ENCODE measurements at places on chromosomes 13 and 19.

- no peak for DNase-seq
These were observed 14.9 kb downstream of the ZNF283 start for GRCh38 chr19:43842007-43842406.

GRCh38 chr13:33285420-33286124 lies at the start of gene STARD13:
STARD13 (minus strand) TSS chr13:33285755; CDS start chr13:33285638, 117 bp downstream.
- peak; percentile 95 for DNase-seq

DNA sequence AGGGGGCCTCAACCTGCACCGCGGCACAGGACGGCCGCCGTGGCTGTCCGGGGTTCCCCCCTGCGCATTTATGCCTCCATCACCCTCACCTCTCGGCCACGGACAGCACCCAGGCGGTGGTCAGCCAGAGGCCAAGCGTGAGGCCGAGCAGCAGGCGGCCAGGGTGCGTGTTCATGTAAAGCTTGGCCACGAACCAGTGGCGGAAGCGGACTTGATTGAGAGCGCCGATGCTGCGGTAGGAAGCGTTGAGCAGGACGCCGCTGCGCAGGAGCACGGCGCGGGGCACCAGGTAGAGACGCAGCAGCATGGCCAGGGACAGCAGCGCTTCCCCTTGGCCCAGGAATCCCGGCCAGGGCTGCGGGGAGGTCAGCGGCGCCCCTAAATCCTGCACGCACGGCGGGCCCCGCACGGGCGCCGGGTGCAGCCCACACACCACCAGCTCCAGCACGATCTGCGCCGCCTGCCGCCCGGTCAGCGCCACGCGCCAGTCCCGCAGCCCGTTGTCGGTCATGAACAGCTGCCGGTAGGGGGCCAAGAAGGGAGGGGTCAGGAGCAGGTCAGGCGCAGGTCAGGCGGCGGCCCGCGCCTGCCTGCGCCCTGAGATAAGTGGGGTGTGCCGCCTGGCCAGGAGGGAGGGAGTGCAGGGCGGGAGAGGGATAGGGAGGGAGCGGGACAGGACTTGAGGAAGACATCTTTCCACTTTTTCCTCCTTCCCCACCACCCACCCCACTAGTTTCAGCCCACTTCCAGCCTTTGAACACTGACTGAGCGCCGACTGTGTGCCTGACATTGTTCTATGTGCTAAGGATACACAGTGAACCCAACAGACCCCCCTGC lies 6.5 kb downstream of the KCNN4 start:
- DNase-seq: no peak

- DNase-seq: no peak
These were observed 10.2 kb upstream of the IGLON5 start for GRCh38 chr19:51301266-51301665.

DNA sequence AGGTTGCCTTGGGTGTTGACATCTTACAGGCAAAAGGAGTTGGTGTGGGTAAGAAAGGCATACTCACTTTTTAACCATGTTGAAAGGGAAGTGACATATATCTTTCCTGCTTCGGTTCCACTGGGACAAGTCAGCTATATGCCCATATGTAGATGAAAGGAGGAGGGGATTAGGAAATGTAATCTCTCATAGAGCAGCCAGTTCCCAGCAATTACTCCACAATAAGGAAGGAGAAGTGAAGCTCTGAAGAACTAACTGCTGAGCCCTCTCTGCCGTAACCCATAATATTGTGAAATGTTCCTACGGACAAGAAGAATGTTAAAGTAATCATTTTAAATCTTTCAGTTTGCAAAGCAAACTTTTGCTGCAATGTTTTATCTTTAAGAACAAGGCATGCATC lies 82.2 kb downstream of the EDNRB start:
- no peak for DNase-seq

- DNase-seq: no peak
These were observed 59.2 kb downstream of the SIPA1L3 start for GRCh38 chr19:37966211-37966661.

DNA sequence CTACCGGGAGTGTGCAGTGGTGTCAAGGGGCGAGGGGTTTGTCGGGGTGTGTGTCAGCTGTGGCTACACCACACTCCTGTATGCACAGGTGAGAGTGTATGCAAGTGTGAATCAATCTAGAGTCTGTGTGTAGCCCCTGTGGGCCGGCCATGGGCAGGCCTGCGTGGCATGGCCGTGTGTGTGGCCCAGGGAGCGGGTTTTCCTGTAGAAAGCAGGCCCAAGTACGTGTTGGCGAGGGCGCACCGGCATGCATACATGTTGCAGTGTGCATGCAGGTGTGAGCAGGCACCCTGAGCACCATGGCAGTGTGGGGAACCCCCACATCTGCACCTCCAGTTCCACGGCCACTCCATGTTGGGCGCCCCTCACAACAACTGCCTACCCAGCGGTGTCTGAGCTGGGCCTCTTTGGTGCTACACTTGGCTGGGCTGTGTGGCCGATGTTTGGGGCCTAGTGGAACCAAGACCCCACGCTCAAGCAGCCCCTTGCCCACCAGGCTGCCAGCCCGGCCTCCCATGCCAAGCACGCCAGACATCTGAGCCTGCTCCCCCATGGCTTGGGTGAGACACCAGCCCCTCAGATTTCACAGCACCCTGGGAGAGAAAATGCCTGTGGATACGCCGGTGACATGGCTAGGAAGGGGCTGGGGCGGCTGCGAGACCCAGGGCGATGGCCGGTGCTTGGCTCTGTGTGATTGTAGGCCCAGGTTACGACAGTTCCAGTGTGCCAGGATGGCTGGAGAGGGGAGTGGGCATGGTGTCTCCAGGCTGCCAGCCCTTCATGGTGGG lies 2.1 kb downstream of the NFIX start:
- DNase-seq: no peak

DNA sequence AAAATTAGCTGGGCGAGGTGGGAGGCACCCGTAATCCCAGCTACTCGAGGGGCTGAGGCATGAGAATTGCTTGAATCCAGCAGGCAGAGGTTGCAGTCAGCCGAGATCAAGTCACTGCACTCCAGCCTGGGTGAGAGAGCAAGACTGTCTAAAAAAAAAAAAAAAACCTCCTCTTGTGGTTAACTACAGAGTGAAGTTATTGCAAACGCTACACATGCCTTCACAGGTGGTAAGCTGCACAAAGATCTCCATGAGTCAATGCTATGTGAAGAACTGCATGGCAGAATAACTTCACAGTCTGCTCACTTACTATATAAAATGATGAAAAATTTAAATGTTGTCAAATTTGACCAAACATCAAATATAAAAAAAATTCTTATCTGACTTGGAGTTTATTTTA lies 436.8 kb downstream of the FGF14 start:
- no peak for DNase-seq

GRCh38 chr19:6988257-6988656 lies 33.0 kb downstream of the MBD3L2B start:
- DNase-seq: no peak

- no peak for DNase-seq
These were observed 39.9 kb downstream of the MTMR6 start for GRCh38 chr13:25247360-25247759.

DNA sequence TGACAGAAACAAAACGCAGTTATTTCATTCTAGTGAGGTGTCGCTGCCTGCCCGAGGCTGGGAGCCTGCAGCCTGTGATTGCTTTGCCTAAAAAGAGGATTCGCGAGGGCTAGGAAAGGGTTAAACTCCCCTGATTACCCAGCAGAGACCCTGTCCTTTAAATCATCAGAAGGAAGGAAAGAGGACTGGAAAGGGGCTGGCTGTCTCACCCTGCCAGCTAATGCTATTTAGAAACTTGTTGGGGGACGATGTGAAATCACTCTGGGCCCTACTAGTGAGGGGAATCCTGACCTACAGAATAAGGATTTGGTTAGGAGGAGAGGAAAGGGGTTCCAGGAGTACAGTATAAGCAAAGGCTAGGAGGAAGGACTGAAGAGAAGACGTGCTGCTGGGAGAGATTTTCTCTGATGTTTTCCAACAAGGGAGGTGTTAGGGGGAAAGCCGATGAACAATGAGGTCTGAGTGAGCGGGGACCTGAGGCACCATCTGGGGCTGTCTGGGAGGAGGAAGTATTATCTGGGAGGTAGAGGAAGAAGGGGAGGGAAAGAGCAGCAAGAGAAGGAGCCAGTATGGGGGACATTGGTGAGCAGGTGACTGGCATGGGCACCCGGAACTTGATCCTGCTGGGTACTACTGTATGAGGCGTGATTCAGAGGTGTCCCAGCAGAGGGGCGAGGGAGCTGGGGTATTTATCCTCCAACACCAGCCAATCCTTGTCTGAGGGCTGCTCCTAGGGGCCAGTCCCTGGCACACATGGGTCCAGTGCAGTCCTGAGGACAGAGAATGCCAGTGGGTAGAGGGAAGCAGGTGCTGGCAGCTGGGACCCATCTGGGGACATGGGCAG lies 55.7 kb upstream of the PTPRS start:
- DNase-seq: no peak

- DNase-seq: no peak
These were observed 47.1 kb downstream of the B3GLCT start for GRCh38 chr13:31246918-31247317.

DNA sequence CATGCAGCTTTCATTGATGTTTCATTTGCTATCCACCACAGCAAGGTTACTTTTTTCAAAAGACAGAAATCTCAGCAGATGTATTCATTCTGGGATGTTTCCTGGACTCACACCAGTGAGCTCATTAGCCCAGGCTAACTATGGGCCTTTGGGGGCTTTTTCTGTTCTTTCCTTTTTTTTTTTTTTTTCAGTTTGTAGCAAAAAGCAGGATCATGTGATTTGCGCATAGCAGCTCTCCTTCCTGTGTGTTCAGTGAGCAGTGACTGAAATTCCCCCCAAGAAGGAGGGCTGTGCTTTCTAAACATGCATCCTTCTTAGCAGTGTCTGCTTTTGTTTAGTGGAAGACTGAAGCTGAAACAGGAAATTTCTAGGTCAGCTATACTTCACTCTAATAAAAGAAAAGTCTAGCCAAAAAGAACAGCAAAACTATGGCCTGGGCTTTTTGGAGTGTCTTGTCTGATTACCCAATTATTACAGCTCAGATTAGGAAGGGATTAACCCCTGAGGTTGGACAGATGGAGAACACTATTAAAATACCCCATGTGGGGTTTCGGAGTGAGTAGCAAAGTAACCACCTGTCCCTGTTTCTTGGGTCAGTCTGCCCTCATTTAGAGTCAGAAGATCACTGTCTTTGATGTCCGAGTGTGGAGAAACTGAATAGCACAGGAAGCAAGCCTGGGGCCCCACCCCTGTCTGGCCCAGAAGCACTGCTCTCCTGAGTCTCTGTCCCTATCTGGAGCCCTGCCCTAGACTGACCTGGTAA lies 8.9 kb upstream of the AMER2 start:
- no peak for DNase-seq

DNA sequence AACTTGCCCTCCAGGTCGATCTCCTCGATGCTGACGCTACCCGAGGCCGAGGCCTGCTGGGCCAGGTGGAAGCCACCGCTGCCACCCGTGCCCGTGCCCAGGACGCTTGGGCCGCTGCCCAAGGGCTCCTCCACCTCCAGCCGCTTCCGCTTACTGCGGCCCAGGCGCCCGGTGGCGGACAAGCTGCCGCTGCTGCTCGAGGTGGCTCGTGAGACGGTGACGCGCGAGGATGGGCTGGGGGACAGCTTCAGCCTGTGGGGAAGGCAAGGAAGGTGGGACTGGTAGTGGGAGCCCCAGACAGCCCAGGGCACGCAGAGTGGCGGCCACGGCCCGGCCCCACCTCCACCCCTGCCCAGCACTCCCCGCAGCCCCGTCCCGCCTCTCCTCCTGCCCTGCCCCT lies 6.5 kb upstream of the TIMM13 start:
- no peak for DNase-seq

DNA sequence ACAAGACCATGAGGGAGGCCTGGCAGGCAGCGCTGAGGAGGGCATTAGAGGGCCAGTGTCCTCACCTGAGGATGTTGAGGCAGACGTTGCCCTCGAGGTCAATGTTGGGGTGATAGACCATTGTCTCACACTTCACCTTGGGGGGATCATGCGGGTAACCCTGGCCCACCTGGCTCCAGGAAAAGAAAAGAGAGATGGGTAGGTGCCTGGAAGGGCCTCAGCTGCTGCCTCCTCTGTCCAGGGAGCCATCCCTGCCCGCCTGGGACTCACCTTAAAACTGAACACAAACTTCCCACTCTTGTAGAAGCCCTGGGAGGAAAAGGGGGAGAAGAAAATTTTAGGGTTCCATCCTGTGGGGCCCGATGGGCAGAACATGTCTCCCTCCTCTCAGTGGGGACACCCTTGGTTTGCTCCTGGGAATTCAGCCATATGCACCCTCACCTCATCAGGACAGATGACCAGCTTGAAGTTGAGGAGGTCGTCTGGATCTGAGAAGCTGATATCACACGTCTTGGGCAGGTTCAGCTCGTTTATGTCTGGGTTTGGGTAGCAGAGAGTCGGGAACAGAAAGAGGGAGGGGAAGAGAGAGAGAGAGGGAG lies 1.7 kb downstream of the UBE2M start:
- DNase-seq: no peak

DNA sequence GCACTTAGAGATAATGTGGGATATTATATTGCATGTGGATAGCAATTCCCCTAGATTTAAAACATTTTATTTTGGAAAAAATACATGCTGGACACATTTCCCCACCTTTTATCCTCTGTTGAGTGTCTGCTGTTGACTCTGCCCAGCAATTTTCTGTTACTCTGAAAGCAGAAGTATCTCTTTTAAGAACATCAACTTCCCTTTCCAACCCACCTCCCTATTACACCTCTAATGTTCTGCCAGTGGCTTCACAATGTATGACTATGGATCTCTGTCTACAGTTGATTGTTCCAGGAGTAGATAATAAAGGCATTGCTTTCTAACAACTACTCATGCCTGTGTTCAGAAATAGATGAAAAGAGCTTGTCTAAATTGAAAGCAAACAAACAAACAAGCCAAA lies 754.8 kb upstream of the SLITRK6 start:
- DNase-seq: no peak

GRCh38 chr13:102190930-102191329 lies 210.9 kb downstream of the FGF14 start:
- no peak for DNase-seq

DNA sequence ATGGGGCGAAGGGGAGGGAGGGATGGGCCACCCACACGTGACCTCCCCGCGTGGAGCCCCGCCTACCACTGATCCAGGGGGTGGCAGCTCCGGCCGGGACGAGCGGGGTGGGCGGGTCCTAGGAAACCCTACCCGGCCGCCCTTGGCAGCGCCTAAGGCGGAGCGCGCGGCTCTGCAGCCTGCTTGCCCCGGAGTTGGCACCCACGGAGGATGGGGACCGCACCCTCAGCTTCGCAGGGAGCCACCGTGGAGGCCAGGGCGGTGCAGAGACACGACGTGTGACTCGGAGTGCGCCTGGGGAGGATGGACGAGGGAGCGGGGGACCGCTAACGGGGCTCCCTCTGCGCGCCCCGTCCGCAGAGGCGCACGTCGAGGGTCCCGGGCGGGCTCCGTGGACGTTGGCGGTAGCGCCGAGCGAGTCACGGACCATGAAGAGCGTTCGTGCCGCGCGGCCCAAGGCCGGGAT lies at the start of gene RGS9BP:
Gene RGS9BP (plus strand): TSS at position 129 of the 466 bp plus-strand sequence. CDS start 416 bp downstream, outside the sequence.
- no peak for DNase-seq

- DNase-seq: no peak
These were observed 36.1 kb downstream of the CEP89 start for GRCh38 chr19:32935629-32936028.

- DNase-seq: peak; percentile 9
These were observed 575.8 kb downstream of the DACH1 start for GRCh38 chr13:71290963-71291841.

Measured in GM04503 (cell line).